Activated T-cell treated with anti-CD3 and anti-CD28 coated beads for 48 hours (primary cell): ENCODE measurements at places on chromosomes 5 and 9.

GRCh38 chr5:142306077-142306502 is 18.7 kb downstream of the SPRY4 start:
- no peak for DNase-seq

DNA sequence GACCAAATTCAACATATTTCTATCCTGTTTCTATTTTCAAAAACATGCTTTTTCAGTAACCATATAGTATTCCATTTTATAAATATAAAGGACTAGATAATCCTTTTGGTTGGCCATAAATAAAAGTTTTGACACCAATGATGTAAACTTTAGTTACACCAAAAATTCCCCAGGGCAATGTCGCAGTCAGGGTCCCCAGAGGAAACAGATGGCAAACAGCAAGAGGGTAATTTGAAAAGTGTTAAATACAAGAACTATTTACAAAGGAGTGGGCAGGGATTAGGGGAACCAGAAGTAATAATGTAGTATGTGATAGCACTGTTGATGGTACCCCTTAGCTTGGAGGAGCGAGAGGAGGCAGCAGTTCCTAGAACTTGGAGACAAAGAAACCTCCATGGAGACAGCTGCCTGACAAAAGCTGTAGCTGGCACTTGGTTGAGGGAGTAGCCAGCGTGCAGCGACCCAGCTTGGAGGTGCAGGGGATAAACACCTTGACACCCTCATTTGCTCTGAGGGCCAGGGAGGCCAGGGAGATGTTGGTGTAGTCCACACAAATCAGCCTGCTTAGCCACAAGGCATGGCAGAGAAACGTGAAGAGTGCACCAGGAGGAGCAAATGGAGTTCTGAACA is 18.3 kb upstream of the MSANTD3 start:
- no peak for DNase-seq

DNA sequence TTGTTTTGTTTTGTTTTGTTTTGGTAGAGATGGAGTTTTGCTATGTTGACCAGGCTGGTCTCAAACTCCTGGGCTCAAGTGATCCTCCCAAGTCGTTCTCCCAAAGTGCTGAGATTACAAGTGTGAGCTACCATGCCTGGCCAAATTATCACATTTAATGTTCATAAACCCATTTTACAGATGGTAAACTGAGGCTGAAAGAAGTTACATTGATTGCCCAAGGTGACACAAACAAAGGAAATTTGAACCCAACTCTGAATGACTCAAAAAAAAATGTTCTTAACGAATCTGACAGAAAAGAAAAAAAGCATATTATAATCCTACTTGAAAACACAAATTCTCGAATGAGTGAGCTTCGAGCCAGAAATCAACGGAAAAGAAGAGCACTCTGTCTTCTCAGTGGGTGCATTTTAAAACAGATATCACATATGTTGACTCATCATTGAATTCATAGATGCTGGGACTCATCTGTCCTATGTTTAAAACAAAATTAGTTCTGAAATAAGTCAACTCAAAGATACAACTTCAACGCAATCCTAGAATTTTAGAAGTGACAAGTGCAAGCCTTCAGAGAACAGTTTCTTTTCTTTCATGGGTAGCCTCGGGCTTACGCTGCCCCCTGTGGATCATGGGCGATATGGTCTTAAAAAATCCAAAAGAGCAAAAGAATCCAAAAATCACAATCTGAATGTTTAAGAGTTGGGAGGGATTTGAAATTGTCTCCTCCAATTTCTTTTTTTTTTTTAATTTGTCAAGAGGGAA is 28.4 kb downstream of the TIMD4 start:
- DNase-seq: peak; percentile 51

DNA sequence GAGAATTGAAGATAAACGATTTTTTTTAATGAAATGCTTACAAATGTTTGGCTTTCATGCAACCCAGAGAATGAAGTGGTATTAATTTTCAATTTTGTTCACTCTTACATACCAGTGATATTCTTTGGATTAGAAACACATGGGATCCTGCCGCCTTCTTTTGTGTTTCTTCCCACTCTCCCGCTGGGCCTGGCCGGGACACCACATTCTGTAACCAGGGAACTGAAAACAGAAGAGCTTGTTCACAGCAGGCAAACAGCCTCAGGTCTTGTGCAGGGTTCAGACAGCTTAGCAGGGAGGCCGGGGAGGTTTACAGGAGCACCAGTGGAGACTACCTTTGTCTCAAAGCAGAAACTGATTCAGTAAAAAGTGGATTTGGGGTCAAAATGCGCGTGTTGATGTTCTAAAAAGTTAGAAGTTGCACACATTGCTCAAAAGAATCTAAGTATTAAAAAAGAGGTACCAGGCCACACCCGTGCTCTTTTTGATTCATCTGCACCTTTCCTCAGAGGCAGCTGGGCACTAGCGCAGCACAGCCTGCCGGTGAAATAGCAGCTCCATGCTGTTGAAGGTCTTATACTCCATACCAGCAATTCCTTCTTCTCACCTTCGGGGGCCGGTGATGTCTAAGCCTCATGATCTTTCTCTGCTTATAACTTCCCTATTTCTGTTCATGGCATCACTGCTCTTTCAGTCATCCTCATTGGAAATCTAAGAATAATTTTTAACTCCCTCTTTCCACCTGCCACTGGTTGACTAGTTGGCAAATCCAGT is 67.1 kb downstream of the GRAMD2B start:
- no peak for DNase-seq
